Amniotic epithelial cell (primary cell): ENCODE measurements at places on chromosomes 3 and 15.

GRCh38 chr15:90115783-90116182 lies 13.5 kb upstream of the IDH2 start:
- DNase-seq = no peak

DNA sequence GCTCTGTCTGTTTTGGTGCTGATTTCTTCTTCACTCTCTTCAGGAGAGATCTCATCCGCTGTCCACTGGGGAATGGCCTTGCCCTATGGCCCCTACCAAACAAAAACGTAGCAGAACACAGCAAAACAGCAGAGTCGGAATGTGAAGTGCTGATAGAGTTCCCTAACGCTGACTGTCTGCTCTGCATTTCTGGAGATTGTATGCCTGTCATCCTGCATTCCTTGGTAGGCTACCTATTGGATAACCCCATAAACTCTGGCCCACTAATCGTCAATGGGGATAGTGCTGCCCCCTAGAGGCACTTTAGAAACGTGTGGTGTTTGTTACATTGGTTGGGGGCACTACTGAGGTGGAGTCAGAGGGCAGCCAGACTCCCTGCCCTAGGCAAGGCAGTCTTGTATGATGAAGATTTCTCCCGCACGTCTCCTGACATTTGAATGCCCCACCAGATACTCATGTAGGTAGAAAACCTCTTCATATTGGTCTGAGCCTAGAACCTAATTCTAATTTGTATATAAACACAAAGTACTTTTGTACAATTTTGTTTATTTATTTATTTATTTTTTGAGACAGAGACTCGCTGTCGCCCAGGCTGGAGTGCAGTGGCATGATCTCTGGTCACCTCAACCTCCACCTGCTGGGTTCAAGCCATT lies 15.6 kb upstream of the MAGEF1 start:
- peak; percentile 86 for DNase-seq

DNA sequence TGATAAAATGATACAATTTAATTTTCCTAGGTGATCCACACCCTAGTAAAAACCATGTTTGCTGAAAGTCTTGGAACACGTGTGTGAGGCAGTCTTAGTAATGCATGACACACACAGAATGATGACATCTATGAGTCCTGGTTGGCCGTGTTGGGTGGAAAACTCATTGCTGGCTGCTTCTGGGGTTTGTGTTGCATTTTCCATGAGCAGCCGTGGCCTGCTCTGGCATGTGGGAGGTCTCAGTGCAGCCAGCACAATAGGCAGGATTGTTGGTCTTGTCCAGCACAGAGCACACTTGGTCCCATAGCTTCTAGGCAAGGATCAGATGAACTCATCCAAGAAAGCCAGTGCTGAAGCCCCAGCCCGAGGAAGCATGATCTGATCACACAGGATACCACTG lies 172.8 kb upstream of the UBE3A start:
- no peak for DNase-seq

- no peak for DNase-seq
Observed at GRCh38 chr15:74385733-74386132, 18.3 kb upstream of the CYP11A1 start.

DNA sequence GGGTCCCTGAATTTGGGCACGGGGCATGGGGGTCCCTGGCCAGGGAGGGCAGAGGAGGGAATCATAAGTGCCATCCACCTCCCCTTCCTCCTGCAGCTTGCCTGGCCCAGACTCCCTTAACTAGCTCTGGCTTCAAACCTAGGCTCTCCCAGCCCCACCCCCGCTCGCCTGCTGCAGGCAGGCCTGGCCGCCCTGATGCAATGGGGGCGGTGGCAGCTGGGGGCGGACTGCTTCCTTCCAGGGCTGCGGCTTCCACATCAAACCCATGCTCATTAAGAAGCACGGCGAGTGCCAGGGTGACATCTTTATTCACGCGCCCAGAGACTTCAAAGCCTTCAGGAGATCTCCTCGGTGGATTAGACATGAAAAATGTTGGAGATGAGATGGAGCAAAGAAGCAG lies 123.1 kb downstream of the TPRA1 start:
- no peak for DNase-seq

DNA sequence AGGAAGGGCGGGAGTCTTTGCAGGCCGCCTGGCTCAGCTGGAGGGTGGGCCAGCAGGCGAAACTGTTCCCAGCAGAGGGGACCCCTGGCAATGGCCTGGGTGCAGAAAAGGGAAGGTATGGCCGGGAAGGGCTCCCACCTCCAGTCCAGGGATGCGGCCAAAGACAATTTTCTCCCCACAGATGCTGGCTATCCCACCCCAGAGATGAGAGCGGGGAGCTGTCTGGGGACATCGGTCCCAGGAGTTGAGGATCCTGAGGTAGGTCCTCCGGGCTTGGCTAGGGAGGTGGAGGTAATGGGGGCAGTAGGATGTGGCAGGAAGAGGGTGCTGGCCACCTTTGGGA lies 1.7 kb downstream of the SEMA3G start:
- DNase-seq = no peak

DNA sequence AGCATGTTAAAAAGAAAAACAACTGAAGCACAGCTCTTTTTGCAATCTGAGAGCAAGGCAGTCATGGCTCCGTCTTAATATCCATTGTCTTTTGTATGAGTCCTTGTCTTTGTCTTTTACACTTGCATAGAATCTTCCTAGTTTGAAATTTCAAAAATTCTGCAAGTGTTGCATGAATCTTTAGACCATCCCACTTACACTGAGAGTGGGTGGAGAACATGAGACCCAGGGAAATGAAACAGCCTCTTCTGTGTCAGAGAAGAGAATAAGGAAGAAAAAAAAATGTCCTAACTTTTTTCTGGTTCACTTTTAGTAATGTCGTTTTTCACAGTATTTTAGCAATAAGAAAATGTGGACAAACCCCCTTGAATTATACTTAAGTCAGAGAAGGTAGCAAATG lies 12.1 kb upstream of the DCLK3 start:
- no peak for DNase-seq

DNA sequence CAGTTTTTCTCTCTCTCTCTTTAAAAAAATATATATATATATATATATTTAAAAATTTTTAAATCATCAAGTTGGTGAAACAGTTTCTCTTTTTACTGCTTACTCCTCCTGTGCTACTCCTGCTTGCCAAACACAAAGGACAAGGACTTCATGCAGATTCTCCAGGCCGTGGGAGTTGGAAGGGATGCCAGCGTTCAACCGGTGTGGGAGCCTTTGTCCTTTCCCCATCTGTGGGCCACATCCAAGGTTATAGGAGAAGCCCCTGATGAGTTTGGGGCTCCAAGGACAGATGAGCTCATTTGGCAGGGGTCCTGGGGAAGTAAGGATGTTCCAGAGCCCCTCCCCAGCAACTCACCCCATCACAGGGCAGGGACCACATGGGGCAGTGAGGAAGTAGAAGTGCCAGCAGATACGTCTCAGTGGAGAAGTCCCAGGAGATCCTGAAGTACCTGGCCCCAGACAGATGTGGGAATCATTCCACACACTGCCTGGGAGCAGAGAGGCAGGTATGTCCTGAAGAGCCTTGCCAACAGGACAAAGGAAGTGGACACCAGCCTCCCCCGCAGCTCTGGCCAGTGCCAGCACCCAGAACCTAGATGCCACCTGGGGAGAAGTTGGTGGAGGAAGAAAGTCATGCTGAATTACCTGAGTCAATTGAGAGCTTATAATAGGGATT lies 36.6 kb downstream of the CCK start:
- no peak for DNase-seq

- DNase-seq = peak; percentile 0
Observed at GRCh38 chr3:79604681-79605080, 163.1 kb downstream of the ROBO1 start.

DNA sequence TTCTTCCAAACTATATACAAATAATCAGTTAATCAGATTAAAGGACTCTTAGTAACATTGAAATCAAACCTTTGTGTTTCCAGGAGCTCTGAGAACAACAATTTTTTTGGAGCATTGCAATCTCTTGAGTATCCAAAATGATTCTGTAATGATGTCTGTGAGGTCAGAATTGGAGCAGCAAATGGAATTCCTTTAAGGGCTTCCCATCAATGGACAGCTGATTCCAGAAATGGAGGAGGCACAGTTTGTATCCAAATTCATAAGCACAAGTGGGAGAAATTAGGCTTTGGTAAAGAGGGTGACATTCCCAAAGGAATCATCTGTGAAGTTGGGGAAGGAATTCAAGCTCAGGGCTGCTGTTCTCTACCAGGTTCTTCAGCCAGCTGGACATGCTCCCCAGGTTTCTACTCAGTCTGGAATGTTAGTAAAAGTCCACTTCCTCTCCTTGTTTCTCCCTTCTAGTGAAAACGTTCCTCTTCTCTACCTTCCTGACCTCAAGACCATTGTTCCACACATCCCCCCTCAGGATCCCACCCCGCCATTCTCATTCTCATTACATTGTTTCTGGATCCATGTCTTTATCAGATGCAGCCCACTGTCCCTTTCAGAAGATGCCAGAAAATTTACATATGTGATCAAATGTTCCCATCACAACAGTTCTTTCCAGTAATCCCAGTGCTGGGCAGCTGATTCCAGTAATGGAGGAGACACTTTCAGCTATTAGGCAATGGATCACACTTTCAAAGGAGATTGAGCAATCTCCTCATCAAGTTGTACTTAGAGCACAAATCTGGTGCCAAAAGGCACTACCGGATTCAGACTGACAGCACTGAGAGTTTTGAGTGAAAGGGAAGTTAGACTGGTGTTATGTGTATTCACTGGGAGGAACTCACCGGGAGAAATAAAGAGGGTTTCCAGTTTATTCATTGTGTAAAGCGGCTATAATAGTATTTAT lies 391.3 kb upstream of the TPRG1 start:
- peak; percentile 85 for DNase-seq
